ENCODE measurements at places on chromosomes 13 and 19. TPM values are rescaled to one million over a fixed set of nuclear protein-coding genes. Genes with fewer than 3 reads are reported as not detected.

DNA sequence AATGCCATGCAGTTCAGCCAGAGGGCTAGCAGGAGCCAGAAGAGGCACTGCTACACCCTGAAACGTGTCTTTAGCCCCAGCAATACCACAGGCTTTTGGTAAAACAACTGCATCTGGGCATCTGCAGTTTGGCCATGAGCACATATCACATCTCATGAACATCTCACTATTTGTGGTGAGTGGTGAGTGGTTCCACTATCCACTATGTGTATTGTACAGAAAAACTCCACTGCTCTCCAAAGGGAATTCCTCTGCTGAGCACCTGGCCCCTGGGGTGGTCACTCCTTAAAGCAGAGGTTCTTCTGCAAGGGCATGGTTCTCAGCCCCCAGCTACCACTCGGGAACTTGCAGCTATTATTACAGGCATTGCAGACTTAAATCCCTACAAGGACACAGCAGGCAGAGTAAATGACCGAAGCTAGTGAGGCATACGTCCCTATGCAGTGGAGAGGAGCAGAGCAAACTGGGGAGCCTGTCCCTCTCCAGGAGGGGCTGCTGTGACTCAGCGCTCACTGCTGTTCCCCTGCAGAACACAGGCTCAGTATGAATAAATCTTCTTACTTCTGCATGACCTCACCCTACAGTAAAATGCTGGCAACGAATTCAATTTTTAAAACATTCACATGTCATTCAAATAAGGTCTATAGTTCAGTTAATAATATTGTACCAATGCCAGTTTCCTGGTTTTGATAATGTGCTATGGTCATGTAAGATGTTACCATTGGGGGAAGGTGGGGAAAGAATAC is 332.4 kb upstream of the ZNF507 start:
- H3K27me3 ChIP-seq: no peaks in the 10 kb centered on the region
- H3K4me1 ChIP-seq: no peaks in the 10 kb centered on the region
- no peaks in the 10 kb centered on the region for H3K36me3 ChIP-seq
- DNase-seq: no peak

DNA sequence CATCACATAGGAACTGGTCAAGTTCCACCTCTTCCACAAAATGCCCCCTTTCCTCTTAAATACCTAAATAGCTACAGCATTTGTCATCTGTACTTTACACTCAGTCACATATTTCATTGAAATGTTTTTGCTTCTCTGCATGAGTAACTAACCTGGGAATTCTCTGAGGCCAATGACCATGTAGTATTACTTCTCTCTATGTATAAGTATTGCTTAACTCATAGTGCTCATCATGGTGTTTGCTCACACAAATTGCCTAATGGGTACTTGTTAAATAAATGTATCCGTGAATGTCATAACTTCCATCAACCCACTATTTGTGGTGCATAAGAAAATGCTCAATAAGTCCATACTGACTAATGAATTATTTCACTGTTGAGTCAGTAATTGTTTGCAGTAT is 115.5 kb downstream of the FGF14 start:
- no peaks in the 10 kb centered on the region for H3K36me3 ChIP-seq
- peaks cover 7% of the 10 kb centered on the region for H3K27me3 ChIP-seq
- no peak overlapping the region for H3K27ac ChIP-seq
- H3K4me3 ChIP-seq: no peak overlapping the region
- H3K4me1 ChIP-seq: no peaks in the 10 kb centered on the region

TEX26 gene
- total RNA-seq: not detected

POGLUT2 gene
- total RNA-seq: 4.4 TPM

DNA sequence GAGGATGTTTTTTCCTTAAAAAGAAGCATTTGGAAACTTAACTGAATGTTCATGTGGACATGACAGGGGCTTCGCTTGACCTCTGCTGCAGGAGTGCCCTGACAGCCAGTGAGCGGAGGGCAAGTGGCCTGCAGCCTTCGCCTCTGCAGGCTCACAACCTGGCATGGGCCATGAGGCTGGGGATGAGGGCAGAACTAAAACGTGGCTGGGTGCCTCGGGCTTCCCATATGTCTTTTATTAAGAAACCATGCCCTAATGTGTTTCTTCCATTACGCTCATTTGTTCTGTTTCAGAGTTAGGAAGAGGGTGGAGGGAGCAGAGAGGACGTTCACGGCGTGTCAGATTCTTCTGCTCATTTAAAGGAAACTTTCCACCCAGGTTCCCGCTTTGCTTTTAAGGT is 2.9 kb downstream of the ARHGEF7 start:
- peaks cover 13% of the 10 kb centered on the region for H3K4me1 ChIP-seq
- peaks cover 3% of the 10 kb centered on the region for H3K36me3 ChIP-seq
- DNase-seq: no peak
- H3K4me3 ChIP-seq: no peak overlapping the region
- H3K27ac ChIP-seq: no peak overlapping the region

FARP1 gene
- 0.64 TPM for total RNA-seq

GRCh38 chr19:2645826-2646225 is 56.7 kb downstream of the GNG7 start:
- DNase-seq: no peak
- H3K4me3 ChIP-seq: no peak overlapping the region
- H3K27ac ChIP-seq: no peak overlapping the region
- H3K27me3 ChIP-seq: no peaks in the 10 kb centered on the region

CPB2 gene
- not detected for total RNA-seq

- peaks cover 22% of the 10 kb centered on the region for H3K36me3 ChIP-seq
- H3K4me1 ChIP-seq: peaks cover 7% of the 10 kb centered on the region
- no peaks in the 10 kb centered on the region for H3K27me3 ChIP-seq
- H3K4me3 ChIP-seq: no peak overlapping the region
Measured at GRCh38 chr19:6378041-6378440, 2.3 kb upstream of the PSPN start.

GRCh38 chr19:57800696-57801095 is 14.0 kb downstream of the ZNF552 start:
- peaks cover 28% of the 10 kb centered on the region for H3K36me3 ChIP-seq
- no peaks in the 10 kb centered on the region for H3K27me3 ChIP-seq
- H3K4me1 ChIP-seq: peaks cover 7% of the 10 kb centered on the region
- no peak for DNase-seq
- no peak overlapping the region for H3K4me3 ChIP-seq
- H3K27ac ChIP-seq: no peak overlapping the region

GRCh38 chr19:55212447-55212846 is 3.1 kb upstream of the PTPRH start:
- no peak overlapping the region for H3K27ac ChIP-seq
- H3K4me1 ChIP-seq: peaks cover 11% of the 10 kb centered on the region
- peaks cover 3% of the 10 kb centered on the region for H3K36me3 ChIP-seq
- H3K4me3 ChIP-seq: no peak overlapping the region
- peak; percentile 71 for DNase-seq

ANGPTL8 gene
- not detected for total RNA-seq

- no peak overlapping the region for H3K4me3 ChIP-seq
- H3K36me3 ChIP-seq: peaks cover 1% of the 10 kb centered on the region
- peaks cover 47% of the 10 kb centered on the region for H3K4me1 ChIP-seq
- no peak for DNase-seq
- no peaks in the 10 kb centered on the region for H3K27me3 ChIP-seq
Measured at GRCh38 chr13:46296921-46297320, 85.2 kb downstream of the LRRC63 start.

All from activated CD4-positive, alpha-beta memory T cell treated with anti-CD3 and anti-CD28 coated beads for 36 hours (primary cell).